ENCODE measurements at places on chromosomes 3 and 15.

- DNase-seq = no peak
Measured at GRCh38 chr15:70855764-70856163, 1.8 kb upstream of the LARP6 start.

GRCh38 chr3:122099255-122099654 lies 44.1 kb downstream of the CD86 start:
- DNase-seq = no peak

- DNase-seq = no peak
Measured at GRCh38 chr3:140288595-140288994, 353.6 kb downstream of the CLSTN2 start.

GRCh38 chr3:120749843-120750242 lies 7.3 kb downstream of the GTF2E1 start:
- DNase-seq = no peak

GRCh38 chr3:33577588-33577987 lies 137.4 kb upstream of the UBP1 start:
- DNase-seq = no peak

Data from stimulated activated CD4-positive, alpha-beta T cell treated with anti-CD3 and anti-CD28 coated beads, TNF-alpha, amount 100 ng/mL, for 1 hour (primary cell).